ENCODE measurements at places on chromosomes 6 and 20. TPM values are rescaled to one million over a fixed set of nuclear protein-coding genes. Genes with fewer than 3 reads are reported as not detected.
A peak's percentile ranks its signal among the peaks of the same experiment; 100 is the strongest.

DNA sequence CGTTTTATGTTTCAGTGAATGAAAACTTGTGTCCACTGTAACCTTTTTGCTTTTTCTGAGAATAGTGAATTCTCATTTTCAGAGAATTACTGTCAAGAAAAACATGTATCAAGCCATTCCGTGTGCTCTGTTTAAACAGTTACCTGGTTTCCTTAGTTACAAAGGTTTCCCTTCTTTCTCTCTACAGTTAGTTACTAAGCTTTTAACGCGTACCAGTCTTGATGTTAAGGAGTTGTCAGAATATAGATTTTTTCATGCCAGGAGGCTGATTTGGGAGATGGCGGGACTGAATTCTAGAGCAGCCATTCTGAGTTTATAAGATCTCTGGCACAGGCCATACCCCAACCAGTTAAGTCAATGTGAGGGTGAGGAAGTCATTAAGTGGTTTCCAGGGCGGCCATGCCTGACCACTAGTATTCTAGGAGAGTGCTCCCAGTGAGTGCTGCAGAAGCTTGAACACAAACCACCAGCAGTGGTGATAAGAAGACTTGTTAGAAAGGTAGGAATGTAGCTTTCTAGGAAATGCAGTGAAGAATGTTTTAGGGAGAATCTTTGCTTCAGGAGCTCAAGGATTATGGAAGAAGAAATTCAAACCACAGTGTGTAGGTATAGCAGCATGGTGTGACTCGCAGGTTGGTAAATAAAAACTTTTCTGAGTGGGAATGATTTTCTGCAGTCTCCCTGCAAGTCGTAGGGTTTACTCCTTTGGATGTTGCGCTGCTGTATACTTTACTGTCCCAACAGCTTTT lies 112.9 kb downstream of the JARID2 start:
- no peak for DNase-seq

DNA sequence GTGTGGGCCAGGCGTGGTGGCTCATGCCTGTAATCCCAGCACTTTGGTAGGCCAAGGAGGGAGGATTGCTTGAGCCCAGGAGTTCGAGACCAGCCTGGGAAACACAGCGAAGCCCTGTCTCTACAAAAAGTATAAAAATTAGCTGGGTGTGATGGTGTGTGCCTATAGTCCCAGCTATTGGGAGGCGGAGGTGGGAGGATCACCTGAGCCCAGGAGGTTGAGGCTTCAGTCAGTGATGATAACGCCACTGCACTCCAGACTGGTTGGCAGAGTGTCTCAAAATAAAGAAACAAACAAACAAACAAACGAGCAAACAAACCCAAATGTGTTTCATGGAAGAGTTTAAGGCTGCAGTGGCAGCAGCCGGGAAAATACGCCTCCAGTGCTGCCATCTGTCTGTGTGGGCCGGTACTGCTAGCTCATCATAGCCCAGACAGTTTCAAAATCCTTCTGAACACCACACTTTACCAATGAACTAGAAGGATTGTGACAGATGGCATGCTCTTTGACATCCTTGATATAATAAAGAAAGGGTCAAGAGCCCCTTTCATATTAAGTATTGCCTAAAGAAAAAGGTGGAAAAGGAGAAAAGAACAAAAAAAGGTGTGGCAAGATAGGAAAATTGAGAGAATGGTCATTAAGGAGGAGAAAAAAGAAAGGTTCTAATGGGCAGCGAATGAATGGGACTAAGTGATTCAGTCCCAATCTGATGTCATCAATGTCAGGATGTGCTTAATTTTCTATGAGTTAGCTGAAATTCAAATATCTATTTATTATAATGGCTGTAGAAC lies 298.6 kb downstream of the SYNE1 start:
- peak; percentile 3 for DNase-seq

- DNase-seq = no peak
These were observed 50.5 kb upstream of the SSTR4 start for GRCh38 chr20:22984606-22985005.

- DNase-seq = no peak
These were observed 45.6 kb upstream of the ANKEF1 start for GRCh38 chr20:9989066-9989724.

DNA sequence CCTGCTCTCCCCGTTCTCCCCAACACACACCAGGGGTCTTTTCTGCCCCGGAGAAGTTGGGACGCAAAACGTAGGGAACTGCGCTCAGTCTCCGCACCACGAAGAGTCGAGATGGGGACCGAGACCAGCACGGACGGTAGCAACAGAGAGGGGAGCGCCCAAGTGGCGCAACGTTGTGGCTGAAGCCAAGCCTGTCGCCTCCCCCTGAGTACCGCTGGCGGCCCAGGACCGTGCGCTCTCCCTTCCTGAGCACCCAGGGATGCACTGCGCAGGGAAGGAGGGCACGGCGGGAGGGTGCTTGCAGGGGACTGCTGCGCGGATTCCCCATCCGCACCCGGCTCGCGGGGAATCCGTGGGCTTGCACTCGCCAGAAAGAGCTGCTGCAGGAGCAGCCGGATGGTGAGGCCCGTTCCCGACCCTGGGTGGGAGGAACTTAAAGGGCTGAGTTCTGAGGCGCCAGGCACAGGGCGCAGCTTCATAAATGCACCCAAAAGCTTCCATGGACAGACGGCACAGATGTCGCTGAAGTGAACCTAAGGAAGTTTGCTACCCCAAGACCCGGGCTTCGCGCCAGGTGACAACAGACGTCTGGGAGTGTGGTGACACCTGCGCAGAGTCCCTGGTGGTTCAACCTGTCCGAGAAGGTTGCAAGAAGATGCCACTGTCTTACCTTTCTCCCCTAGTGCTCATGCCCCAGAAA lies 178.7 kb downstream of the TBXT start:
- no peak for DNase-seq

DNA sequence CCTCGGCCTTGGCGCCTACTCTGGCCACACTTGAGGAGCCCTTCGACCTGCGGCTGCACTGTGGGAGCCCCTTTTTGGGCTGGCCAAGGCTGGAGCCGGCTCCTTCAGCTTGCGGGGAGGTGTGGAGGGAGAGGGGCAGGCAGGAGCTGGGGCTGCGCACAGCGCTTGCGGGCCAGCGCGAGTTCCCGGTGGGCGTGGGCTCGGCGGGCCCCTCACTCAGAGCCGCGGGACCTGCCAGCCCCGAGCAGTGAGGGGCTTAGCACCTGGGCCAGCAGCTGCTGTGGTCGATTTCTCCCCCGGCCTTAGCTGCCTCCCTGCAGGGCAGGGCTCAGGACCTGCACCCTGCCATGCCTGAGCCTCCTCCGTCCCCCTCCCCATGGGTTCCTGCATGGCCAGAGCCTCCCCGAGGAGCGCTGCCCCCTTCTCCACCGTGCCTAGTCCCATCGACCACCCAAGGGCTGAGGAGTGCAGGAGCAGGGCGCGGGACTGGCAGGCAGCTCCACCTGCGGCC lies 136.8 kb downstream of the EPHA7 start:
- no peak for DNase-seq

DNA sequence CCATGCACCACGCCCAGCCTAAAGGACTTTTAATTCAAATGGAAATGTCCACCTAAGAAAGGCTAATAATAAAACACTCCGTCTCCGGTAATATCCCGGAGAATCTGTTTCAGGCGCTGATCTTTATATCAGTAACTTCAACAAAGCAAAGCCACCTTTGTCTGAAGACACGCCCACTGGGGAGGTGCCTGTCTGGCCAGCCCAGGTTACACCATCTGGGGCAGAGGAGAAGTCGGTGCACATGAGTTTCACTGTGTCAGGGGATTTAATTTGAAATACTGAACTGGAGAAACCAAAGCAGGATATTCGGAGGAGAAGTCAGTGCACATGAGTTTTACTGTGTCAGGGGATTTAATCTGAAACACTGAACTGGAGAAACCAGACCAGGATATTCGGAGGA lies 9.4 kb downstream of the SERPINB6 start:
- DNase-seq = no peak

DNA sequence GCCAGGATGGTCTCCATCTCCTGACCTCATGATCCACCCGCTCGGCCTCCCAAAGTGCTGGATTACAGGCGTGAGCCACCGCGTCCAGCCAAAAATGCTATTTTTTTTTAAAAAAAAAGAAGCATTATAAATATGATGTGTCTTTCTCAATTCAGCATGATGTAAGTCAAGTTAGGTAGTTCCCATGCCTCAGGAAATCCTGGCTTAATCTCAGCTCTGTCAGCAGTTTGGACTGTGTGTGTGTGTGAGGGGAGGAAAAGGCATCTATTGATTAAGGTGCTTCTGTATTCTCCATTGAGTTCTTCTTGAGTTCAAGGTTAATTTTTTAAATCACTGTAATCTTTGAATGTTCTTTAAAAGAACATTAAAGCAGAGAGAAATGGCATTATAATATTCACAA lies 51.5 kb downstream of the GMDS start:
- no peak for DNase-seq

GRCh38 chr6:147935656-147936055 lies 407.0 kb upstream of the SASH1 start:
- DNase-seq = no peak

GRCh38 chr6:141729146-141729545 lies 403.6 kb upstream of the GJE1 start:
- DNase-seq = no peak

GRCh38 chr6:5412663-5413062 lies 151.3 kb downstream of the FARS2 start:
- DNase-seq = no peak

- DNase-seq = no peak
These were observed 555.5 kb downstream of the PTPRT start for GRCh38 chr20:42634156-42634555.

GRCh38 chr6:130486417-130486816 lies 120.6 kb downstream of the TMEM200A start:
- no peak for DNase-seq

MOXD1 gene
- 263 TPM for polyA plus RNA-seq

PROCR gene
- polyA plus RNA-seq = 8.8 TPM

MCHR2 gene
- polyA plus RNA-seq = not detected

ZBTB46 gene
- polyA plus RNA-seq = 13.6 TPM

LAMP5 gene
- 9.3 TPM for polyA plus RNA-seq

Measured in right renal cortex interstitium (tissue), 3 donors.